ENCODE measurements at places on chromosomes 6 and 20.

DNA sequence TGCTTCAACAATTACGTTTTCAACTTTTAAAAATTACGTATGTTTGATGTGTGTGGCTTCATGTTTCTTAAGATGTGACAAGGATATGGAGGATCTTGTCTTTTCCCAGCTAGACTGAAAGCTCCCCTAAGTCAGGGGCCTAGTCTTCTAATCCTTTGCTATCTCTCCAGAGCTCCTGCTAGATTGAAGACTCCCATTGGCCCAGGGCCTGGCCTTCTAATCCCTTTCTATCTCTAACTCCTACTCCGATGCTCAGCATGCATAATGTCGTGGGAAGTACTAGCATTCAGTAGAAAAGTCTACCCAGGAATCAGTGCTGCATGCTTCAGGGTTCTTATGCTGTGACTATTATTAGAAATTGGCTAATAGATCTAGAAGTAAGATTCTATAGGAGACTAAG is 144.8 kb upstream of the SUPT3H start:
- no peak for DNase-seq

DNA sequence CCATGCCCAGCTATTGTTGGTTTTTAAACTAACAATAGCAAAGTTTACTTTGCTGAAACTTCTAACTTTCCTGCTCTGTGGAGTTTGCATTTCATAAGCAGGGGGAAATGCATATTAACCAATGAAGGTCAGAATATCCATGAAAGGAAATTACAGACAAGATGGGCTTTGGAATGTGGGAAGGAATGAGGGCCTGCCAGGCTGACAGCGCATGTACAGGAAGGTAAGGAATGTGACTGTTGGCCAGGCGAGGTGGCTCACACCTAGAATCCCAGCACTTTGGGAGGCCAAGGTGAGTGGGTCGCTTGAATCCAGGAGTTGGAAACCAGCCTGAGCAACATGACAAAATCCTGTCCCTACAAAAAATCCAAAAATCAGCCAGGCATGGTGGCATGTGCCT is 49.6 kb downstream of the CDK5RAP1 start:
- no peak for DNase-seq

DNA sequence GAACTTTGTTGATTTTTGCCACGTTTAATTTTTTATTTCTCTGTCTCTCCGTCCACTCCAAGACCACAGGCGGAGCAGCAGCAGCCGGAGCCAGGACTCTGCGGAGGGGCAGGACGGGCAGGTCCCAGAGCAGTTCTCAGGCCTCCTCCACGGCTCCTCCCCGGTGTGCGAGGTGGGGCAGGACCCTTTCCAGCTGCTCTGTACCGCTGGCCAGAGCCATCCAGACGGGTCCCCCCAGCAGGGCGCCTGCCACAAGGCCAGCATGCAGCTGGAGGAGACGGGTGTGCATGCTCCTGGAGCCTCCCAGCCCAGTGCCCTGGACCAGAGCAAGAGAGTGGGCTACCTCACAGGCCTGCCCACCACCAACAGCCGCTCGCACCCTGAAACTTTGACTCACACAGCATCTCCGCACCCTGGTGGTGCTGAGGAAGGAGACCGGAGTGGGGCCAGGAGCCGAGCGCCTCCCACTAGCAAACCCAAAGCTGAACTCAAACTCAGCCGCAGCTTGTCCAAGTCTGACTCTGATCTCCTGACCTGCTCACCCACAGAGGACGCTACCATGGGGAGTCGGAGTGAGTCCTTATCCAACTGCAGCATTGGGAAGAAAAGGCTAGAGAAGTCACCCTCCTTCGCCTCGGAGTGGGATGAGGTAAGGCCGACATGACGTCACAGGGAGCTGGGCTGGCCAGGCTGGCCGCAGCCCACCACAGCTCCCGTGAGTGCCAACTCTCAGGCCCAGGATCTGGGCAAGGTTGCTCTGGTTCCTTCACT is 123.5 kb downstream of the TCP11 start:
- DNase-seq = no peak

GRCh38 chr20:43988867-43989266 is 74.2 kb downstream of the TOX2 start:
- DNase-seq = no peak

DNA sequence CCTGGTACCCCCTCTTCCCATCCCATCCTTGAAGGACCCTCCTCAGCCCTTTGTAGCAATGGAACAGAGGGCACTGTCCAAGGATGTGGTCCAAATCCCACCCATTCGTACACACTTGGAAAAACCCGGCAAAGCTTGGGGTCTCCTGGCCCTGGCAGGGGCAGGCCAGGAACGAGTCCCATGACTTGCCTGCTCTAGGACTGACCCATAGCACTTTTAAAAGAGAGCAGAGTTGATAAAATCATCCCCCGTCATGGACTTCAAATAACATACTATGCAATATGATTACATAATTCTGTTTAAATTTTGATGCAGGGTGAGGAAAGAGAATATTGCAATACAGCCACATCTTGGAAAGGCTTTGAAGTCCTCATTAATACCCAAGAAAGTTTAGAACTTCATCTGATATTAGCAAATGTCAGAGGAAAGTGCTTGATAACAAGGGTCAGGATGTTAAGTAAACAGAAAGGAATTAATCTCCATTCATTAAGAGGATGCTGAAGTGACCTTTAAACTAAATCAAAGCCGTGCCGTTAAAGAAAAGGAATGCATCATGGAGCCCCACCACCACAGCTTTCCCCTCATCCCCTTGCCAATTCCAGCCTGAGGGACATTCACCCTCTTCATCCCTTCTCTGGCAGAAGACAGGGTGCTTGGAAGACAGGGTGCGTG is 60.7 kb upstream of the NXT1 start:
- no peak for DNase-seq

DNA sequence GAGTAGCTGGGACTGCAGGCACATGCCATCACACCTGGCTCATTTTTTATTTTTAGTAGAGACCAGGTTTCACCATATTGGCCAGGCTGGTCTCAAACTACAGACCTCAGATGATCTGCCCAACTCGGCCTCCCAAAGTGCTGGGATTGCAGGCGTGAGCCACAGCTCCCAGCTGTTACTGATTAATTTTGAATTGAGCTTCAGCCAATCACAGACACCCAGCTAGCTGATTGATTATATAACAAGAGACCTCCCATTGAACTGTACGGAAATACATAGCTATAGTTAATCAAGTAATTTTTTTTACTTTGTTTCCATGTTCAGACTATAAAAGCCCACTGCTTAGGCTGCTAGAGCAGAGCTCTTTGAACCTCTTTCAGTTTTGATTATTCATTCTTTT is 31.6 kb downstream of the PKIB start:
- DNase-seq = no peak

GRCh38 chr6:118581489-118581959 is 33.4 kb downstream of the PLN start:
- no peak for DNase-seq

- no peak for DNase-seq
Observed at GRCh38 chr6:122653094-122653493, 42.9 kb downstream of the PKIB start.

DNA sequence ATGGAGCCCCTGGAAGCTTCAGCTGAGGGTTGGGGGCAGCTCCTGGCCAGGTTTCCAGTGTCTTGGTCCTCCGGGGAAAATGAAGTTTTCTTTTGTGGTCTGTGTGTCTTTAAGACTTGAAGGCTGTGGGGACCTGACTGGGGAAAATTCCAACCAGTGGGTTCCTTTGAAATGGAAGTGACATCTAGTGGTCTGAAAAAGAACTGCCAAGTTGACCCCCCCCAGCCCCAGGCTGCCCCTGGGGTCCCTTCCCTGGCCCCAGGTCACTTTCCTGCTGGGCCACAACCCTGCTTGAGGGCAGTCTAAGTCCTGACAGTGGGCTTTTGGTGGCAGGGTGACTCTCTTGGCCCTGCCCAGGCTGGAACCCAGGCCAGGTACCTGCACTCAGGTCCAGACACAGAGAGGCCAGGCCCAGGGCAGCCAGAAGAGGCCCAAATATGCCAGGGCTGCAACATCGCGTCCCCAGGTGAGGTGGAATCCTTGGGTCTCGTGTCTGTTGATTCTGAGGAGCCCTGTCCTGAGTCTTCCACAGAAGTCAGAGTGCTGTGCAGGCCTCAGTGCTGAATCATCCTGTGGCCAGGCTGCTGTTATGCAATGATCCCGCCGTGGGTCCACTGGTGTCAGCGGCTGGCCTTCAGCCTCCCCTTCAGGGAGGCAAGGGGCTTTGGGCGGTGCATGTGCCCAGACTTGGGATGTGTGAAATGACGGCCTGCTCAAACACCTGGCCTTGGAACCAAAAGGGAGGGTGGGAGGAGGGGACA is 68.4 kb downstream of the VEGFA start:
- DNase-seq = no peak

DNA sequence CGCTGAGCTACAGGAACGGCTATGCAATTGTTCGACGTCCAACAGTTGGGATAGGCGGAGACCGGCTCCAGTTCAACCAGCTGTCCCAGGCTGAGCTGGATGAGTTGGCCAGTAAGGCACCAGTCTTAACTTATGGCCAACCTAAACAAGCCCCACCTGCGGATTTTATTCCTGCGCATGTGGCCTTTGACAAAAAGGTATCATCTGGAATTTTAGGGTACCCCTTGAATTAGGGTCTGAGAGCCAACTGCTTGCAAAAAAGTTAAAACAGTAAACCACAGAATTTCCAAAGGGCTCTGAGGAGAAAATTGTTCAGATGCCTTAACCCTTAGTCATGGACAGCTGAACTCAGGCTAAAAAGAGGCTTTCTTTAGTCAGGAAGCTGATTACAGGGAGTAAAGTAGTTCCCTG is 3.8 kb downstream of the EFHC1 start:
- DNase-seq = no peak

- no peak for DNase-seq
Observed at GRCh38 chr6:6689400-6690143, 101.1 kb downstream of the LY86 start.

DNA sequence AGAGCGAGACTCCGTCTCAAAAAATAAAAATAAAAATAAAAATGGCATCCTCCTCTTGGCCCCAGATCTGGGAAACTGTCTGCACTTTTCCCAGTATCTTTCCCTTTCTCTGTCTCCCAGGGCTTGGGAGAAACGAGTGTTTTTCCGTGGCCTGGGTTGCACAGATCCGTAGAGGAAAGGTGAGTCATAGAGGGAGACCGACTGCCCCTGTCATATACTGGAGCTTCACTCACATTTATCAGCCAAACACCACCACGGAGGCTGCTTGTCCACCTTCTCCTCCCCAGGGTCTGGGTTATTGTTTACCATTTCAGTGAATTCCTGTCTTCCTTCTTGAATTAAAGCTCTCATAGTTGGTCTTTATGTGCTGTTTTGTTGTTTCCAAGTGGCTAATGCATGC is 31.9 kb upstream of the EIF2S2 start:
- DNase-seq = no peak

- no peak for DNase-seq
Observed at GRCh38 chr20:8903655-8904605, 165.0 kb upstream of the PLCB4 start.

GRCh38 chr20:11012975-11013374 is 339.2 kb upstream of the JAG1 start:
- DNase-seq = no peak

- DNase-seq = peak; percentile 19
Observed at GRCh38 chr20:5191829-5192569, 65.2 kb downstream of the CDS2 start.

DNA sequence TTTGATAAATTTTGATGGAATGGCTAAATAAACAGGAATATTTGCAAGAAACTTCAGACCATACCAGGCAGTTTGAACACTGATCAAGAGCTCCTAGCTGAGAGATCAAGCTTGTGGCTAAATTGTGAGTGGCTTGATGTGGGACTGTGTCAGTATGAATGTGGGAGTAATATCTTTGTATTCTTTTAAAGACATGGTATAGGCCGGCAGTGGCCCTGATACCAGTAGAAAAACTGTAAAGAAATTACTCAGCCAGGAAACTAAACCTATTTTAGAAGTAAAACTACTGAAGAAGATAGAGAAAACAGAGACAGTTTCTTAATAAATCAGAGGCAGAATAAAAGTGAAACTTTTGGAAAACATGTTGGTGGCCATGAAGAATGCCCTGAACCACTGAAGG is 608.4 kb upstream of the SYNCRIP start:
- DNase-seq = no peak

GRCh38 chr6:1170794-1171193 is 141.1 kb upstream of the FOXQ1 start:
- no peak for DNase-seq

DNA sequence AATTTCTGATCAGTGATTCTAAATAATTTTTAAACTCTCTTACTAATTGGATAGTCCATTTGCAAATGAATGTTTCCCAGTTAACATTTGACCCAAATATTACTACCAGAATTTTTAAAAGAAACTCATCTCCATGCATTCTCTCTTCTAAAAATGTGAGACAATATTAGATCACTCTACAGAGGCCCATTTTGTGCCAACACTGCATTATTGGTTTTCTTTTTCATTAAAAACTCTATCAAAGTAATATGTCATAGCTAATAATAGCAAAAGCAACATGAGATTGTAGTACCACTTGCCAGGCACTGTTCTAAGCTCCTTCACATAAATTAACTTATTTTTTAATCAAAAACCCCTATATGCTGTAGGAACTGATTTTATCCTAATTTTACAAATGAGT is 345.6 kb upstream of the PLCB4 start:
- no peak for DNase-seq

DNA sequence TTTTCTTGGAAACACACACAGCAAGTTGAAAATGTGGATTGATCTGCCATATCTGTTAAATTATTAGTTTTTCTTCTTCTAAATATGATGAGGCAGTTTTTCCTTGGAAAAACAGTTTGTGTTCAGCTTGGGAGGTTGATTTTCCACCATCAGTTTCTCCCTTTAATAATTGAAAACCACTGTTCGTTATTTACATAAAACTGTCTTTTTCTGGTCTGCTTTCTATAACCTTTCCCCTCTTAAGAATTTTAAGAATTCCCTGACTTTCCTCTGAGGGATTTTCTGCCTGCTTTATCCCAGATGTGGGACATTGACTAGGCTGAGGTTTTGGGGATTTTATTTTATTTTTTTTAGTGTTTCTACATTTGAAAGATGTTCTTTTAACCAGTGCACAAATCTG is 27.2 kb downstream of the DSE start:
- DNase-seq = no peak

DNA sequence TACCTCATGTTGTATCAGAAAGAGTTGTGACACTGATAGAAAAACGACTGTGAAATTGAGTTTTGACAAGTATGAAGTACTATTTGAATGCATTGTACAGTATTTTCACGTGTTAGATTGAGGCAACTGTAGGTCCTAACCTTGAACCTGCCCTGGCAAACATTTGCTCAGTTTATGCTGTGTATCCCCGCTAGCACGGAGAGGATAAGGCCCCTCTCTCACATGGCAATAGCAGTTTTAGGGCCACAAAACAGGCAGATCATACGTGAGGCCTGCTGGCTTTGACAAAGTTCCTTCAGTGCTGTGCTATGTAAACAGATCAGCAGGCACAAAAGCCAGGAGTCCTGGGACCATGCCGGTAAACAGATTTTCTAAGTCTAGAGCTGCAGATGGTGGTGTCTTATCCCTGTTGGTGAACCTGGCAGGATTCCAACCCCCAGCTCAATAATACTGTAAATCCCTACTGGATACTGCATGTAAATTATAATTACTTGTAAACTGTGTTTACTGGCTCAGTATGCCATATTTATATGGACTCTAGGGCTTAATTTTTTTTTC is 23.8 kb upstream of the FAM217A start:
- DNase-seq = no peak

GRCh38 chr6:132085731-132086130 is 134.6 kb upstream of the CCN2 start:
- DNase-seq = no peak

Data from cerebellar nuclear complex (tissue), 1 donor.